Activated naive CD4-positive, alpha-beta T cell (primary cell): ENCODE measurements at places on chromosomes 5 and 9.

- no peak for DNase-seq
These were observed 10.6 kb upstream of the PARP8 start for GRCh38 chr5:50655810-50656205.

- no peak for DNase-seq
These were observed 319.3 kb upstream of the RPS23 start for GRCh38 chr5:82597437-82597836.

DNA sequence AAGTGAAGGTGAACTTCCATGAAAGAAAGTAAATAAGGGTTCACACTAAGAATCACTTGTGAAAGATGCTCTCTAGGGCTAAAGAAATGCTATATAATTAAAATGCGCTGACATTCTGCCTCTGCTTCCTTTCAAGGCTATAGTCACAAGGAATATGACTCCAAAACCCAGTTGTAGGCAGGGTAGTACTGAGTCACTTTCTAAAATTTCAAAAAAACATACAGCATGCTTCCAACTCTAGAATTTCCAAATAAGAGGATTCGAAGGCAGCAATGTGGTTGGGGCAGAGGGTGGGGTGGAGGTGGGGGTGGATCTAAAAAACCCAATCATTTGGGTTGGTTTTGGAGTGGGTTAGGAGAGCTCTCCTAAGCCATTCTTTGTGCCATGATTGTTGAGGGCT, 84.6 kb downstream of the HMHB1 start:
- DNase-seq = no peak

DNA sequence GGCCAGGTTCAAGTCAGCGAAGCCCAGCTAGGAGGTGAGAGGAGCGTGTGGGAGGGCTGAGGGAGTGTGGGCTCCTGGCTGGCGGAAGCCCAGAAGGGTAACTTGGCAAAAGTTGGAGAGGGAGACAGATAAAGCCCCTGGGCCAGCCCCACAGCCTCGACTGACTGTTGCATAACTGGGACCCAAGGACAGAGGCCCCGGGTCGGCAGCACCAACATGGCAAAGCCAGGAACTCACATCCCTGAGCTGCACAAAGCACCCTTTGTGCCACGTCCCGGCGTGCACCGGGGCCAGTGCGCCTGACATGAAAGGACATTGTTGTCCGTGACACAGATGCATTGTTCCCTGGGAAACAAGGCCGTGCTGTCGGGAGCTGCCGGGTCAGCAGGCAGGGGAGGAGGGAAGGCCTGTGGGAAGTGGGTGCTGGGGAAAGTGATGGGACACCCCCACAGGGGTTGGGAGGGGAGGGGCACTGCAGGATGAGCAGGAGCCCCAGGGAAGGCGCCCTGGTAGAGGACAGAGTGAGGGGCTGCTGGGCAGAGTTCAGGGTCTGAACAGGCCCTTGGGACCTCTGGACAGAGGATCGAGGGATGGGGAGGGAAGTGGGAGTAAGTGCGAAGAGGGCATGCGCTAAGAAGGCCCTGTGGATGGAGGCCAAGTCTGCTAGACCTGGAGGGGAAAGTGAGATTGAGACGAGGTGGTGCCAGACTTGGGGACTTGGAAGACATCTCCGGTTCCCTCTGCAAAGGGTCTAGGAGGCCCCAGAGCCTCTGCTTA, 13.0 kb upstream of the DPM2 start:
- DNase-seq = no peak

DNA sequence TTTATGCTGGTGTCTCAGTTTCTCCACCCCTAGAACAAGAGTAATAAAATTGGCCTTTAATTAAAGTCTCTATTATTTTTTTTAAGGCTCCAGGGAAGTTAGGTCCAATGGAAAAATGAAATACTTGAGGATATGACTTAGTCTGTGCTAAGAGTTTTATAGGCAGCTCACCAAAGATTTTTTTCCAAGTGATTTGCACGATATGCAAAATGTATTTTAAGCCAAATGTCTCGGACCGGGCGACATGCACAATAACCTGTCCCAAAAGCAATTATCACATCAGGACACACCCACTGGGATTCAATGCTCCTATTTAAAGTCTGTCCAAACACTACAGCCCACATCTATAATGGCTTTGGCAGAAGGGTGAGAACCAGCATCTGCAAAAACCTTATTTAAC, 136.1 kb upstream of the ANKH start:
- no peak for DNase-seq

- DNase-seq = no peak
These were observed 295.0 kb downstream of the ADAMTS6 start for GRCh38 chr5:65186646-65187227.

DNA sequence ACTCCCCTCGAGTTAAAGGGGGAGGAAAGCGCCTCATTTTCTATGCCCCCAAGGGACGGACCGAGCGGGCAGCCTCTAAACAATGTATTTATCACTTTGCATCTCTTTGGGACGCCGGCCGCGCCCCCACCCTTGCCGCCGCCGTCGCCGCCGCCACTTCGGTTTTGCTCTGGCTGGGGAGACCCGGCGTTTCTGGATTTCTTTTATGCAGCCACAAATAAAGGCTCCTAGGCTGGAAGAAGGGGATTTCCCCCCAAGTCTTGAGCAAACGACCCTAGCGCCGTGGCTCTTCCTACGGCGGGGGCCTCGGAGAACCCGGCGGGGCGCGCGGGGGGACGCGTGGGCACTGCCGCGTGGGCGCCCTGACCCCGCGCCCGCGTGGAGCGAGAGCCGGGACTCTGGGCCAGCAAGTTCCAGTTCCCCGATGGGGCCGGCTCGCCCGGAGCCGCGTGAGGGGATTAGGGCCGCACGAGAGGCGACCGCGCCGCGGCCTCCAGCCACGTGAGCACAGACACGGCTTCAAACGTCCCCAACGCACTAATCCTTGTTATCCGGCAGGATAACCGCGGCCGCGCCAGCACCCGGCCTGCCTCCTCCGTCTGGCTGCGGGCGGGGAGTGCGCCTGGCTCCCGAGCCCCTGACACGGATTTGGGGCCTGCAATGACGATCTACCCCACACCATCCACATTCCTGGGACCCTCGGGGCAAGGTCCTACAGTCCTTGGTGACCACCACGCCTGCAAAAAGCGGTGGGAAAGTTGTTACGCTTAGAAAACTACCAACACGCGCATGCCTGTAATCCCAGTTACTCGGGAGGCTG, 7.9 kb upstream of the NEUROG1 start:
- no peak for DNase-seq

DNA sequence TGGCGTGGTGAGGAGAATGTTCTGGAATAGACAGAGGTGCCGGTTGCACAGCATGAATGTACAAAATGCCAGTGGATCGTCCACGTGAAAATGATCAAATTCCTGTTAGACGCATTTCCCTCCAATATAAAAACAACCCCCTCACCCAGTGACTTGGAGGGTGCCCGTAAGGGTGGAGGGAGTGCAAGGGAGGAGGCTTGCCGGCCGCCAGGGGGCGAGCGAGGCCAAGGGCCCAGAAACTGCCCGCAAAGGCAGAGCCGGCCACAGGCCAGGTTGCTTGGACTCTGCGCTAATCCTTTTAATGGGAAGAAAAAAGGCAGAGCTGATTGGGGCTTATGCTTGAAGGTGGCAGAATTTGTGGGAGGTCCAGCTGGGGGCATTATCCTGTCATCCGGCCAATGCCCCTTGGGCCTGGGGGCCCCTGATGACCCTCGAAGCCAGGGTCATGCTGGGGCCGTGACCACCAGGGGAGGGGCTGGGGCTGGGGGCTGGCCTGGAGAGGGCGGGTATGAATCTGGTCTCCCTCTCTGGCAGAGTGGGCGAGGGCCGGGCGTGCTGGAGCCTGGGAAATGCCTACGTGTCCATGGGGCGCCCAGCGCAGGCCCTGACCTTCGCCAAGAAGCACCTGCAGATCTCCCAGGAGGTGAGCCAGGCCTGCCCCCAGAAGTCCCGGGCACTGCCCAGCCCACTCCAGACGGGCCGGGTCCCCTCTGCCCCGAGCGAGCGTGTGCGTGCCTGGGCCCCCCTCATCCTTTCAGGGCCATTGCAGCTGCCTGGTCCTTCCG, 12.0 kb downstream of the GPSM1 start:
- peak; percentile 24 for DNase-seq

DNA sequence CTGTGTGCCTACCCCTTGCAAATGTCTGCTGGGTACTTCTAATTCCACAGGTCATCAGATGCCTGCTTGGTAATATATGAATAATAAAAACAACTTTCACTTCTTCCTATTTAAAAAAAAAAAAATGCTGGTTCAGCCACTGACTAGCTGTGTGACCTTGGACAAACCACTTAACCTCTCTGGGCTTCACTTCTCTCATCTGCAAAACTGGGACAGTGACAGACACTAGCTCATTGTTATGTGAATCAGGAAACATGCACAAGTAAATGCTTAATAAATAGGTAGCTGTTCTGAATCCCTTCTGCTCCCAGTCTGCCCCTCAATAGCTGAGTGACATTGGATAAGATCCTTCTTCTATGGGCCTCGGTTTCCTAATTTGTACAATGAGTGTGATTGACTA, 62.6 kb upstream of the HAND1 start:
- no peak for DNase-seq

GRCh38 chr5:120538644-120539043, 74.5 kb downstream of the PRR16 start:
- no peak for DNase-seq

DNA sequence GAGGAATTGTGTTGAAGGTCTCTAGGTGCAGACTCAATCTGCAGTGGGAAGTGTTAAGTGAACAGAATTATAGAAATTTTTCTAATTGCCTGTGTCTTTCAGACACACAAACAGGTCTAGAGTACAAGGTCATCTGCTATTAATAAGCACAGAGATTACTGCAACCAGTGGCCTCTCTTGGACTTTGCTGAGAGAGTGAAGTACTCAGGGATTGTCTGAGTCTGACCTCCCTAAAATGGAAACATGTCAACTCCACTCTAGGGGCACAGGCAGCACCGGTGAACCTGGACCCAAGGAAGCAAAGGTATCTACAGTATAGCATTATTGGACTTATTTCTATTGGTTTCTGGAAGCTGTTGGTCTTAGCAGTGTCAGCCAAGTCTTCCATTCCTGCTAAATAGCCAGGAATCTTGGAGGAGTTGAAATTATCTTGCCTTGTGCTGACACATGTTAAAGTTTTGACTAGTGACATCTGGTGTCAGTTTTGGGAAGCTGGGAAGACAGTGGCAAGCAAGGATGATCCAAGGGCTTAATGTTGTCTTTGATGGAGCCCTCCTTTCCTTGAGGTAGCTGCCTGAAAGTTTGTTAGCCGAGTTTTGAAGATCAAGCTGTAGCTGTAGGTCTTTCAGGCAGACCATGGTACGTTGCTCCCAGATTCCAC, 61.1 kb upstream of the NMUR2 start:
- no peak for DNase-seq

DNA sequence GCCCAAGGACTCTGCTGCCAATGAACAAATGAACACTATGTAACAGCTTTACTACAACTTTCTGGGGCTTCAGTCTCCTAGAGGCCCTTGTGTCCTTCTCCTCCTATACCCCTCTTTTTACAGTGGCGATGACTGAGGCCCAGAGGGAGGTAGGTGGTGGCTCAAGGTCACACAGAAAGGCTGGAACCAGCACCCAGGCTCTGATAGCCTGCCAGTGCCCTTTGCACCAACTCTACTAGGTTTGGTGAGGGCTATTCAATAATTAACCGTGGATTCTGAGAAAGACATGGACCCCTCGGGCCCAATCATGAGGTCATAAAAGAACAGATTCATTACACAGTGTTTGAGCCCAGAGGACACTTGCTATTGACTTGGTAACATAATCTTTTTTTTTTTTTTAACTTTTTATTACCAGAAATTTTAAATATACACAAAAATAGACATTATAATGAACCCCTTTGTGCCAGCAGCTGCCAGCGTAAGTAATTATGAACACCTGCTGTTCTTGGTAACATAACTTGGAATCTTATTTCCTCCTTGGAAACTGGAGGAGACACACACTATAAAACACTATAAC, 6.1 kb upstream of the ALDH1B1 start:
- no peak for DNase-seq

GRCh38 chr5:142561486-142562097, 124.3 kb downstream of the FGF1 start:
- DNase-seq = no peak

- no peak for DNase-seq
These were observed 190.5 kb upstream of the PPP1R26 start for GRCh38 chr9:135289081-135289491.

- DNase-seq = no peak
These were observed 24.3 kb upstream of the TRIM32 start for GRCh38 chr9:116662646-116663310.

GRCh38 chr9:112554516-112554915, 67.9 kb downstream of the KIAA1958 start:
- no peak for DNase-seq

GRCh38 chr9:105244734-105245028, 230 bp downstream of the SLC44A1 start:
- DNase-seq = no peak

DNA sequence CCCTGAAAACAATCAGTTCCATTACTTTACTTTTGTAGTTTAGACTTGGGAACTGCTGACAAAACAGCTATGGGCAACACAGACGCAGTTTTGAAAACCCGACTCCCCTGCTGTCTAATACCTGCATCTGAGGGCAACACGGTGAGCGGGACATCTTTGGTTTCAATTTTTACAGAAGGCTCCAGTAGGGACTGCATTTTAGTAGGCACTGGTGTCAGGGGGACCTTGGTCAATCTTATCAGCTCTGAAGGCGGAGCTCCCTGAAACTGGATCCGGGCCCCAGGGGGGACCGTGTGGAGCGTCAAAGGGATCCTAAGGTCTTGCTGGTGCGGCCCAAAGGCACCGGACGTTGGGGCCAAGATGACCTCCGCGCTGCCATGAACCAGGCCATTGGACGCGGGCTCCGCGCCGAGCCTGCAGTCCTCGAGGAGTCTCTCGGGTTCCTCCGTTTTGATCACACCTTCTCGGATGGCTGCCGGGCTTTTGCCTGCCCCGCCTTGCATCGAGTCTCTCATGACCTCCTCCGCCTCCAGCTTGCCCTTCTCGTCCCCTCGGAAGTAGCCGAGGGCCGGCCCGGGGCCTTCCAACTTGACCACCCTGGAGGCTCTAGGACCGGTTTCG, 1.1 kb downstream of the SOX30 start:
- DNase-seq = no peak

DNA sequence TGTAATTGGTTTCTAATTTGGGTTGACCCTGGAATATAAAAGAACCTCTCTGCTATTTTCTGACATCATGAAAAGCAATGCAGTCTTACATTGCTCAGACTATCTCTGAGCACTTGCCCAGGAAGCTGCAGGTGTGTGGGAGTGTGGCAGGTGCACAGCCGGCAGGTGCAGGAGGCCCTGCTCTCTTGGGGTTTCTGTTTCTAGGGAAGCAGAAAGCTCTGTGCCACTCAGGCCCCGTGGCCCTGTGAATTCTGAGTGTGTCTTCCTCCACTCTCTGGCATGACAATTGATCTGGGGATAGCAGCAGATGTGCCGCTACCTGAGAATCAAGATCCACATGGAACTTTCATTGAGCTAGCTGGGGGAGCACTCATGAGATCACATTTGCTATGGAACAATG, 45.7 kb upstream of the IRX2 start:
- no peak for DNase-seq

- no peak for DNase-seq
These were observed 13.2 kb downstream of the LRRC14B start for GRCh38 chr5:204462-204861.
